ENCODE measurements at places on chromosomes 16 and 17.

GRCh38 chr16:57993438-57993837 lies 7.0 kb downstream of the ZNF319 start:
- DNase-seq = no peak

DNA sequence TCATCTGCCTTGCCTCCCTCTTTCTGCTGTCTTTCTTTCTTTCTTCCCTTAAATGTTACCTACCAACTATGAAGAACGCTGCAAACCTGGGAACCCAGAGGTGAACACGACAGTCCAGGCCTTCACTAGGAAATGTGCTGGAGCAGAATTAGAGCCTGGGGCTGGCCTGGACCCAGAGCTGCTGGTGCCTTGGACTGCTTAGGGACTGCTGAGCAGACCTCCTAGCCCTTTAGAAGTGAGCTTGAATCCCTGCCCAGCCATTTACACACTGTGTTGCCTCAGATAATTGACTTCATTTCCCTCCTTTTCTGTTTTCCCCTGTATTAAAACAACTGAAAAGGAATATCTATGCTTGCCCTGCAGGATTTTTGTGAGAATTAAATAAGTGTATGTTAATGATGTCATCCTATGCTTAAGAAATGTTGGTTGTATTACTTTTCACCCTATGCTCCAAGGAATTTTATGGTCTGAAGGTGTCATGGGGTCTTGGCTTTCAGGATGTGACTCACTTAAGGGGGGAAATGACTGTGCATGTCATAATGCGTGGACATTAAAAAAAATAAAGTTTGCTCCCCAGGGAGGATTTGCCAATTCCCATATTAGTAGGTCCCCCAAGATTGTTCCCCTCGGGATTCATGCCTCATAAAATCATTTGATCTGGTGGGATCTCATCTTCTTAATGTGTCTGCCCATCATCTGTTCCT lies 11.5 kb downstream of the CDH13 start:
- no peak for DNase-seq

DNA sequence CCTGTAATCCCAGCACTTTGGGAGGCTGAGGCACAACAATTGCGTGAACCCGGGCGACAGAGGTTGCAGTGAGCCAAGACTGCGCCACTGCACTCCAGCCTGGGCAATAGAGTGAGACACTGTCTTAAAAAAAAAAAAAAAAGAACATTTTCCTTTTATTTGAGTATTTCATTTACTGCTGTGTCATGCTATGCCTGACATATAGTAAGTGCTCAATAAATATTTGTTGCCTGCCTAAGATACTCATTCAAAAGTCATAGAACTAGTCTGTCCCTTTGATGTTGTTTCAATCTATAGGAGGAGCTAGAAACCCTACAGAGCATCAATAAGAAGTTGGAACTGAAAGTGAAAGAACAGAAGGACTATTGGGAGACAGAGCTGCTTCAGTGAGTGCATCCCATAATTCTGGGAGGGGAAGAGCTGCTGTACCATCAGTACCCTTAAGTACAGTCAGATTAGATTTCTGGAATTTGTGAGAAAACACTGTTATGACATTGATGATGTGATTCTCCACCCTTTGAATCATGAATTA lies 20.0 kb downstream of the CALCOCO2 start:
- DNase-seq = no peak

DNA sequence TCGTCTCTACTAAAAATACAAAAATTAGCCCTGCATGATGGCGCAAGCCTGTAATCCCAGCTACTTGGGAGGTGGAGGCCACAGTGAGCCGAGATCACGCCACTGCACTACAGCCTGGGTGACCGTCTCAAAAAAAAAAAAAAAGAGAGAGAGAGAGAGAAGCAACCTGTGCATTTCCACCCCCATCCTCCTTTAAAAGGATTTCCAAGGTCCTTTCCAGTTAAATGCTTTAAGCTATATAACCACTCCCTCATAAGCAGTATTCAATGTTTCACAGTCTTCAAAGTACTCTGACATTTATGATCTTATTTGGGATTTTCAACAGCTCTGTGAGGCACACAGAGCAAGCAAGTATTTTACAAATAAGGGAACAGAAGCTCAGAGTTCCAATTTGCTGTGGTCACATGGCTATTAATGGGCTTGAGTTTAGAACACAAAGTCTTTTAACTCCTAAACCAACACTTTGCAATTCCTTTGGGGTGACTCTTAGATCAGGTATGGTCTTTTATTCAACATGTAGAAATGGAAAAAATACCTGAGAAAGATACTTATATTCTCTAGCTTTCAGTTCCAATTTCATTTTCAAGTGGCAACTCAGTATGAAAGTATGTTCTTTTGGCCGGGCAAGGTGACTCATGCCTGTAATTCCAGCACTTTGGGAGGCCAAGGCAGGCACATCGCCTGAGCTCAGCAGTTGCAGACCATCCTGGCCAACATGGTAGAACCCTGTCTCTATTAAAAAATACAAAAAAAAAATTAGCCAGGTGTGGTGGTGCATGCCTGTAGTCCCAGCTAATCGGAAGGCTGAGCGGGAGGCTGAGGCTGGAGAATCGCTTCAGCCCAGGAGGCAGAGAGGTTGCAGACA lies 31.3 kb downstream of the SPOP start:
- DNase-seq = no peak

DNA sequence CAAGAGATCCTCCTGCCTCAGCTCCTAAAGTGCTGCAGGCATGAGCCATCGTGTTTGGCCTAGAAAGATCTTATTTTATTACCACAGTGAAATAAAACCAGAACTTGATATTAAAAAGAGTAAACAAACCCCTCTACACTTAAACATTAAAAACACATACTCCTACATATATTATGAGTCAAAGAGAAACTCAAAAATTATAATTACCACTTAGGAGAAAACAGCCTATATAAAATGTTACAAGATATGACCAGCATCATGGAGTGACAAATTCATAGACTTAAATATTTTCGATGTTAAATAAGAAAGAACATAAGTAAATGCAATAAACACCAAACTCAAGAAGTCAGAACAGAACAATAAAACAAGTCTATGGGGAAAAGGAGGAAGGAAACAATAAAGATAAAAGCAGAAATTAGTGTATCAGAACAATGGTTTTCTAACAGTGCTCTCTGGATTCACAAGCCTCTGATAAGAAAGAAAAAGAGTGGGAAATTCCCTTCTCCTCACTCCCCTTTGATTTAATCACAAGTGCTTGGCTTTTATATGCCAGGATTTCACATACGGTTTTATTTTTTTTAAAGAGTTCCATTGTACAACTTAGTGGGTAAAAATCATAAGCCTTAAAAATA lies 23.0 kb downstream of the SKAP1 start:
- DNase-seq = no peak

DNA sequence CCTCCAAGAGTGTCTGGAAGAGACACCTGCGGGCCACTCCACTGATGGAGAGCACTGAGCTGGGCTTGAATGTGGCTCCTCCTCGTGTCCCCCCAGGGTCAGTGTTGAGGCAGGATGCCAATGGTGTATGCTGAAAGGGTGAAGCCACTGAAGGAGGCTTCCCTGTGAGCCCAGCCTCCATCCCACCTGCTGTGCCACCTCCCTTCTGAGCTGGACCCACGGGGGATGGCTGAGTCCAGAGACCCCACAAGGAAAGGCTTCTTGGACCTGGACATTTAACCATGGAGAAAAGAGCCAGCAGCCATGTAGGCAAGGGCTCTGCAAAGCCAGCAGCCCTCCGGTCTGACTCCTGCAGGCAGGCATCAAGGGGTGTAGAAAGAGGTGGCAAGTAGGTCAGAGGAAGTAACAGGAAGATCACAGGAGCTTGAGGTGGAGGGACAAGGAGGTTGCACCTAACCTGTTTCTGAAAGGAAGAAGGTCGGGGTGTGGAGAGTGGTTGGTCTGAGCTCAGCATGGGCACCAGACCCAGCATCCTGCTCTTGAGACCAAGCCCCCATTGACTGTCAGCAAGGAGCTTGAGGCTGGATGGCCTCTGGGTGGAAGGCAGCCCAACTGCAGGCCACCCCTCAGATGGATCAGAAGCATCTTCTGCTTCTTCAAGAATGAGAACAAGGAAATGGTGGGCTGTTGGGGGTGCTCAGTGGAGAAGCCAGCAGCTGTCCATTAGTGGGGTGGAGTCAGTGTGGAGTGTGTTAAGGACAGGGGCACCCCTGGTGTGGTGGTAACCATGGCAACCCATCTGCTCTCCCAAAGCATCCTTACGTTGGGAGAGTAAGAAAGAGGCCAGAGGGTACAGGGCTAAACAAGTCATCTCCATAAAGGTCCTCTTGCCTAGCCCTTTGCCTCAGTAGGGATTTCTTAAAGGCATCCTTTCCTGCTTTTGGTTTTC lies 80.7 kb downstream of the PLD6 start:
- peak; percentile 23 for DNase-seq

- no peak for DNase-seq
These were observed 90.3 kb upstream of the CHMP6 start for GRCh38 chr17:80901319-80901718.

DNA sequence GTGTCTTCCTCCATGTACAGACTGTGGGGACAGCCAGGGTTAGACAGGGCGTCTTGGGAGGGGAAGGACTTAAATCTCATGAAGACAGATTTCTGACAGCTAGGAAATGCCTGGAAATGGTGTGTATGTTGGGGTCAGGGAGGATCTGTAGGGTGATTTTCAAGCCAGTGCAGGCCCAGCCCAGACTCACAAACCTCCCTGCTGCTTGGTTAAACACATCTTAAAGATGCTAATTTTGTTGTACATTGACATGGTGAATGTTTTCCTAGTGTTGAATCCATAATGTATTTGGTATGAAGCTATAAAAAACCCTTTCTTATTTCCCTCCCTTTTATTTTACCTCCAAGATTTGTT lies 238.3 kb downstream of the CCDC182 start:
- no peak for DNase-seq

- no peak for DNase-seq
These were observed 7.3 kb downstream of the CYGB start for GRCh38 chr17:76530095-76530723.

DNA sequence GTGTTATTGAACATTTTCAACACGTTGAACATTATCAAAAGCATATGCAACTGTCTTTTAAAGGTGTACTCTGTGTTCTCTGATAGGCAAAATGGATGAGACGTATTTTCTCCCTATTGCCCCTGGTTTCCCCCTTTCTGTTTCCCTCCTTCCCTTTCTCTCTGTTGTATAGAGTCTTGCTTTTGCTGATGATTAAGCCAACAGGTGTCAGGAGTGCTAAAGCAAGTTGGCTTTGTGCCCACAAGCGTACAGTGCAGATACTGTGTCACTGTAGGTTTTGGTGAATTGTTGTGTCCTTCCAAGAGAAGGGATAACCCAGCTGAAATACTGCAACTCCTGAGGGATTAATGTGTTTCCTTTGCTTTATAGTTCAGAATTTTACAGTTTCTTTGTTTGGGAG lies 74.4 kb downstream of the COX10 start:
- no peak for DNase-seq

DNA sequence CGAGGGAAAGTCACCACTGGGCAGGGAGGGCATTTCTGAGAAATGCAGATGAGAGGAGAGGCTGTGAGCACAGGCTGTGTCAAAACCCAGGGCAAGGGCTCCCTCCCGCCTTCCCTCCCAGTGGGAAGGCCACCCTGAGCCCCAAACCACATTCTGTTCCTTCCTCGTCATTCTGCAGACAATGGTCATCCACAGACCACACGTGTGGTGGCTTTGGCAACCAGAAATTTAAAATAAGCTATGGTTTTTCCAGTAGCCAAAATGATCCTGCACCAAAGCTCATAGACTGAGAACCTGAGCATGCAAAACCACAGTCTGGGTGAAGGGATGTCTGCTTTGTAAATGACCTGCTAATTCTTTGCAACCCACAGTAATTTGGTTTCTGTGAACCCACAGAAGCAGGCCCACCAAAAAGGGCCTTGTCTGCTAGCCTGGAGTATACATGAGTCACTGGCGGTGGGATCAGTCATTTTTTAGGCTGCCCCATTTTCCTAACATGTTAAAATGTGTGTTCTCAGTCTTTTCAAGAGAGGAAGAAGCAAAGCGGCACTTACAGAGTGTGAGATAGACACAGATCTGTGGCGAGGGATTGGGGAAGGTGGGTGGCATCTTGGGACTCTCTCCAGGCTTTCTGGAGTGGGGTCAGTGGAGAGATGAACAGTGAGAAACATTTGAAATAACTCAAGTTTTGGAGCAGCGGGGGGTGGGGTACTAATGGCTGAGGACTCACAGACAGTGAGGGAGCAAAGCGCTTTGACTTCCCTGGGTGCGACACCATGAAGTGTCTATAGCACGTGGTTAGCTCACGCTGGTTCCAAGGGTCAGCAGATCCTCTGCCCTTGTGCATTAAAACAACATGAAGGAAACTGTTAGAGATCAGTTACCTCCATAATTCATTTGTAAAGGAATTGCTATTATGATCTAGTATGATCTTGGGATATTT lies 20.5 kb downstream of the GRB7 start:
- peak; percentile 35 for DNase-seq

GRCh38 chr16:82584553-82585152 lies 42.1 kb upstream of the CDH13 start:
- DNase-seq = no peak

- DNase-seq = no peak
These were observed 5.0 kb downstream of the NOG start for GRCh38 chr17:56598466-56598865.

- DNase-seq = no peak
These were observed 12.9 kb downstream of the HEATR6 start for GRCh38 chr17:60065867-60066266.

DNA sequence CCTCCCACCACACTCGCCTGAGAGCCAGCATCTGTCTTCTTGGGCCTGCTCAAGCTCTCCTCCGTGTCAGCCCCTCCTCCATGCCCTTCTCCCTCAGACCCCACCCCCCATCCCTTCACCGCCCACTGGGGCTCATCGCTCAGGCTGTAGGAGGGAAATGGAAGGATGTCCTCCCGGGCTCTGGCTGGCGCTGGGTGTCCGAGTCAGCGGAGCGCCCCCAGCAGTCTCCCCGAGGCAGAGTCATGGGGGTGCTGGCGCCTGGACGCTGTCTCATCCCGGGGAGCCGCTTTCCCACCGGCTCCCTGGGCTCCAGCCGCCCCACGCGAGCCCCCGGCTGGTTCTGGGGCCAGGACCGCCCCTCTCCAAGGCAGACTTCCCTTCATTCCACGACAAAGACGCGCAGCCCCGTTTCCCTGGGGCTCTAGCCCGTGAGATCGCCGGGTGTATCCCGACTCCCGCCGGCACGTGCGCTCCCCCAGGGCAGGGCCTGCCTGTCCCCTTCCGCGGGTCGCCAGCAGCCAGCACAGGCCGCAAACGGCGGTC lies 428 bp upstream of the ANTKMT start:
- no peak for DNase-seq

DNA sequence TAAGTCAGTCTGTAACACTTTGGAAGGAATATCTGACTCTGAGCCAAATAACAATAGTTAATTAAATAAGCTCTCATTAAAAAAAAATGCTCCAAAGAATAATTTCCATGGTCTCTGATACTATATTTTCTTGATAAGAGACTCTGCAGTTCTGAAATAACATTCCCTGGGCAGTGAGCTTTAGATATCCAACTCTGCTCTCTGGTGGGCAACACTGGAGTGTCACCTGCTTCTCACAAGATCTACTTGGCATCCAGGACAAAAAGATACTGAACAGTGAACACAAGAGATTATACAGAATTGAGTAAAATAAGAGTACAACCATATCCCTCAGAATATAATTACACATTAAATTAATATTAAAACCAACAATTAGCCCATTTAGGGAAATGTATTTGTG lies 13.7 kb downstream of the BLMH start:
- no peak for DNase-seq
